DMS53 (cell line): ENCODE measurements at places on chromosomes 3 and 15.

- DNase-seq, result peak; percentile 36
Measured at GRCh38 chr3:52798978-52799476, 4.4 kb downstream of the ITIH3 start.

DNA sequence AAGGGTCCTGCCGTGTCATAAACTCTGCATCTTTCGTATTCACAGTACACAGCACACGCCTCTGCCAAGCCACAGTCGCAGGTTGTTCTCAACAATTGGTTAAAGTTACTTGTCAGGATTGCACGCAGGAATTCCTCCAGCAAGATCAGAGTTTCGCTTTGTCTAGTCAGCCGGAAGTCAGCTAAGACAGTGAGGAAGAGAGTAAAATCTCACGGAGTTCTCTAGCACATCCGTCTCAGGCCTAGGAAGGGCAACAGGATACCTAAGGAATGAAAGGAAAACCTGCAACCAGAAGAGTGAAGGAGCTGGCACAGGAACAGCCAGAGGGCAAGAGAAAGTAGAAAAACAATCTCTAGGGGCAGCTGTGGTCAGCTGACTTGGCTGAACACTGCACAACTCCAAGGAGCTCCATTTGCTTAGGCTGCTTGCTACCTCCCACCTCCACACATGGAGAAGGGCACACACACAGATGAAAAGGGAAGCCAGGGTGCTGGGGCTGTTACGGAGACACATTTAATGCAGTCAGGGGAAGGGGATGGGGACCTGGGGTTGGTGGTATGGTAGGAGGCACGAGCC lies 23.7 kb downstream of the RORA start:
- no peak for DNase-seq

- DNase-seq, result no peak
Measured at GRCh38 chr3:10925436-10926255, 66.9 kb upstream of the SLC6A1 start.

- no peak for DNase-seq
Measured at GRCh38 chr3:108488631-108489030, 21.8 kb downstream of the MYH15 start.

GRCh38 chr3:15476378-15476777 lies 45.1 kb downstream of the COLQ start:
- DNase-seq, result peak; percentile 2

DNA sequence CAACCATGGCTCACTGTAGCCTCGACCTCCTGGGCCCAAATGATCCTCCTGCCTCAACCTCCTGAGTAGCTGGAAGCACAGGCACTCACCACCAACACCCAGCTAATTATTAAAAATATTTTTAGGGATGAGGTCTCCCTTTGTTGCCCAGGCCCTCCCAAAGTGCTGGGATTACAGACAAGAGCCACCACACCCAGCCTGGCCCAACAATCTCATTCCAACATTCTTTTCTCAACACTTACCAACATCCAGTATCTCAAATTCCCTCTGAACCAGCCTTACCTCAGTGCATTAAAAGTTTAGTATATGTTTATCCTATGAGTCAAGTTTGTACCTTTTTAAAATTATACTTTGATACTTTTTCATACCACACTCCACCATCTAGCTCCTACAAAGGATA lies 25.0 kb downstream of the ANXA2 start:
- DNase-seq, result no peak

DNA sequence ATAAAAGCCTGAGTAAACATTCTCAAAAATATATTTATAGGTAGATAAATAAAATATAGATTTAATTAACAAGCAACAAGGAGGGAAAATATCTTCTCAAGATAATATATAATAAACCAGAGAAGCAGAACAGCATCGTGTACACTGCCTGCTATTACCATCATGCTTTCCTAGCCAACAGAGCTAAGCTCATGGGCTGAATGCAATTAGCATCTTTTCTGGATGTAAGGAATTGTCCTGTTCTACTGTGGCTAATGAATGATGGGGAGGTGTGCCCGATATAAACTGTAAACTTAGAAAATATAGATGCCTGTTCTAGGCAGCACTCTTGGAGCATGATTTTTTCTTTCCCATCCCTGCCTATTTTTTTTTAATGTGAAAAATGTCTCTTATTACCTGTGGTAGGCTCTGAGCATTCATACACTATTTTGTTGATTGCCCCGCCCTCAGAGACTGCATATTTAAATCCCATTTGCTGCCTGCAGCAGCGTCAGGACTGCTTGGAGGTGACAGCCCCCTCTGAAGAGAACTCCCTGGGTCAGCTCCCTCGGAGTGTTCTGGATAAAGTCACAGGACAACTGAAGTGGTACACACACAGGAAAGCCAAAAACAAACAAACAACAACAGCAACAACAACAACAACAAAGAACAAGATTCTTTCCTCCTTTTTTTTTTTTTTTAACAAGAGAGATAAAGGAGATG lies 312.3 kb downstream of the SATB1 start:
- DNase-seq, result no peak

DNA sequence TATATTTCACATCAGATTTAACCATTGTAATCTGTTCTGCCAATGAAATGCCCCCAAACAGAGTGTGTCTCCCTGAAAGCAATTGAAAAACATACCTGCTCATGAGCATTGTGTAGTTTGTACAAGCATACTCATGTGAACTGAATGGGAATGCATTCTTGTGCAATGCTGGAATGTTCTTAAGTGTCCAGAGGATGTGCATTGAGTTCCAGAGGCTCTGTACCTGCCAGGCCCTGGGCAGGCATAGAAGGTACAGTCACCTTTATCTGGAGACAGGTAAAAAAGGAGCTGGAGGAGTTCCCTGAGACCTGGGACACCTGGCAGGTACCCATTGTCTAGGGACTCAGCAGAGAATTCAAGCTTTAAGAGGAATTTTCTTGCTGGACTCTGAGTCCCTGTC lies 2.8 kb downstream of the MRAS start:
- DNase-seq, result no peak

GRCh38 chr15:35397027-35397426 lies 148.9 kb downstream of the DPH6 start:
- DNase-seq, result no peak

DNA sequence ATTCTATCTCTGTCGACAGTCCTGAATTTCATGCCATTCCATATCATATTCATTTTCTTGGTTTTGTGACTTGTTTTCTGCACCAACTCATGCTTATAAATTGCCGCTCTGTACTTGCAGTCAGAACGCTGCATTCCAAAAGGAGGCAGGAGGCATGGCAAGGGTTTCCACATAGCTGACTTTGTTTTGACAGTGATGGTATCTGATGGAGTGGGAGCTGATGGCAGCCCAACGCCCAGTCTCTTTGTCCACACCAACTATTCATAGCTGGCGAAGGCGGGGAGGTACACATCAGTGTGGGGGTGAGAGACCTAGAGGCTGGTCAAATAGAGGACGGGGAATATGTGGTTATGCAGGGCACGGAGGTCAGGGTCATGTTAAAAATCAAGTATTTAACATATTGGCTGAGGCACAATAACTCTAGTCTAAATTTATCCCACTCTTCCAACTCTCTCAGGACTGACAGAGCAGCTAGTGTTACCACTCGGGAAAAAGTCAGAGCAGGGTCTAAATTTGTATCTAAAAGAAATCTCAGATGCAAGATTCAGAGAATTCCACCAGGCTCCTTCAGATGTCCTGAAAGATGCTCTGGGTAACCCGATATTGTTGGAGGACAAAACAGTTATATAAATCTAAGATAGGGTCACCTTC lies 67.8 kb upstream of the ATP13A3 start:
- no peak for DNase-seq

DNA sequence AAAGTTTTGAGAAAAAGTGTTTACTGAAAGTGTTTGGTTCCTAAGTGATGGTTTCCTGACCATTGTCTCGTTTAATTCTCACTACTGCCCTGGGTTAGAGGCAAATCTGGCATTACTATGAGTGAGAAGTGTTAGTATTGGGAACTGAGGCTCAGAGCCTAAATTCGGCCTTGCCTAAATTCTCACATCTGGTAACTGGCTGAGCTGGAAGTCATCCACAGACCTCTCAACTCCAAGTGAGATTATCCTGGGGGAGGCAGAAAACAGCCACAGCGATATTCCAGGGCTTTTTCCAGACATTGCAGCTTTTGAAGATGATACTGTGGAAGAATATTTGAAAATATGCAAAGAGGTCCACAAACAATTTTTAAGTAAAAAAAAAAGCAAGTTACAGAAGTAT lies 85.1 kb upstream of the TRA2B start:
- no peak for DNase-seq

GRCh38 chr3:19735111-19735510 lies 198.9 kb downstream of the EFHB start:
- DNase-seq, result no peak

DNA sequence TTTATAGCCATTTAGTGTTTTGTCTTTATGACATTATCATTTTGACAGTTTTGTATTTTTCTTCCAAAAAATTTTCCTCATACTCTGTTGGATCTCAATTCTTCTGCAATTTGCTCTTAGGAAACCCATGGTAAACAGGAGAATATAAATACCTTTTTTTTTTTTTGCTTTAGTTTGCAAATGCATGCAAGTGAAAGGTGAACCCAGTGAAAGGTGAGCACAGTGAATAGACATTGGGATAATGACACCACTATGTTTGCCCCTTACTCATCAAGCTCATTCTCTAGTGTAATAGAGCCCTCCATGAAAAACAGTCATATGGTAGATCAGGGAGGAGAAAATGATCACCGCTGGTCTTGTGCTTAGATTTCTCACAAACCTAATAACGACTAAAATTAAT lies 59.0 kb upstream of the TRPC1 start:
- DNase-seq, result peak; percentile 61

DNA sequence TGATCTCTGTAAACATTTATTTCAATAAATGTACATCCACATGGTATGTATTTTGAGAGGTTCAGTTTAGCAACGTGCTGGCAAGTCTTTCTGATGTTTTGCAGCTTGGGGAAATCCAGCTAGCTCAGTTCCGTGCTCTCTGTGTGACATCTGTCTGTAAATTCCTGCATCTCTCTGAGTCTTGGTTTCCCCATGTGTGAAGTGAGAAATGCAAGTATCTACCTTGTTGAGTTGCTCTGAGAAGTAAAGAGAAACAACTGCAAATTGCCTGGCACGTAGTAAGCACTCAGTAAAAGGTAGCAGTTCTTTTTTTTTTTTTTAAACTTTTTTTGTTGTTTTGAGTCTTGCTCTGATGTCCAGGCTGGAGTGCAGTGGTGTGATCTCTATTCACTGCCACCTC lies 30.2 kb upstream of the MORF4L1 start:
- DNase-seq, result no peak

DNA sequence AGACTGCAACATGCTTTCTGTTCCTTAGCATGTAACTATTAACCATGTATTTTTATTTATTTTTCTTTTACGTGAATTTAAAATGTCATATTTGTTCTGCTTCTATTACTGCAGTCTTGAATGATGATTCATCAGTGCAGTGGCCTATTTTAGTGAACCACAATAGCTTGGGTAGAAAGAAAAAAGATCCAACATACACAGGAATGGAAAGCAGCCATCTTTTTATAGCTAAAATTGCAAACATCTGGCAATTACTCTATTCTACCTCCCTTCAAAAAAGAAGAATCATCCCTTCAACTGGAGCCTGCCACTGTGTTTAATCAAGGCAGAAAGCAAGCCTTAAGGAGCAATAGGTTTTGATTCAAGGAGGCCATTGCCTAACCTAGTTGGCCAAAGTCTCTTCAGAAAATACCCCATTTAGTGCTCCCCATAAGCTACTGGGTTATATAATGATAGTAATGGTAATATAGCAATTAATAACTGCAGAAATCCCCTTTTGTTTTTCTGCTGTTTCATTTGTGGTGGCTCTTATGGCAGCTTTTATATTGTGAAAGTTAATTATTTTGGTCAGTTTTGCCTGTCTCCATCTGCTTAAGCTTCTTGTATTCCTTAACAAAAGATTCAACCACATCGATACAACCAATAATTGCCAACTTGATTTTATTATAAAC lies 267.3 kb downstream of the LPP start:
- DNase-seq, result no peak

GRCh38 chr3:30578479-30578878 lies 27.9 kb upstream of the TGFBR2 start:
- peak; percentile 0 for DNase-seq

DNA sequence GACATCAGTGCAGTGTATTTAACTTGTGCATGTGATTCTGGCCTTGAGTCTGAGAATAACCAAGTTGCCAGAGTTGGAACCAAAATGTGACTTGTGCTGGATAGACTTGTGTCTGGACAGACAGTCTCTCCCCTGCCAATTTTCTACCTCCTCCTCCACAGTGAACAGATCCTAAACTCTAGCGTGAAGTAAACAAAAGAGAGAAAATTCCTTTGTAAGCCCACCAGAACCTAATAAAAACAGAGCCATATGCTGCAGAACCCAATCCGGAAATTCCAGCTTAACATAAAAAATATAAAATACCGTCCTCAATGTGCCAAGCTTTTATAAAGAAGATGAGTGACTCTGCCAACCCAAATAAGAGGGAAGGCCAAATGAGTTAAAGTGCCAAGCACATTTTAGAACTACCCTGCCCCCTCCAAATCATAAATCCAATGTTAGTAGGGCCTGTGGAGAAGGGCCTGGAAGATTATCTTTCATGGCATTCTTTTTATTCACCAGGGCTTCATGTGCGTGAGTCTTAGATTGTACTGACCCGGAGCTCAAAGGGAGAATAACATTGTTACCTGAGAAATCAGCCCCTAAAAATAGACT lies 344.6 kb upstream of the PROK2 start:
- no peak for DNase-seq

GRCh38 chr15:95958382-95958781 lies 372.1 kb upstream of the NR2F2 start:
- no peak for DNase-seq
